ENCODE measurements at places on chromosomes 7 and 10. TPM values are rescaled to one million over a fixed set of nuclear protein-coding genes. Genes with fewer than 3 reads are reported as not detected.

The RBP3 gene
- not detected for total RNA-seq

DNA sequence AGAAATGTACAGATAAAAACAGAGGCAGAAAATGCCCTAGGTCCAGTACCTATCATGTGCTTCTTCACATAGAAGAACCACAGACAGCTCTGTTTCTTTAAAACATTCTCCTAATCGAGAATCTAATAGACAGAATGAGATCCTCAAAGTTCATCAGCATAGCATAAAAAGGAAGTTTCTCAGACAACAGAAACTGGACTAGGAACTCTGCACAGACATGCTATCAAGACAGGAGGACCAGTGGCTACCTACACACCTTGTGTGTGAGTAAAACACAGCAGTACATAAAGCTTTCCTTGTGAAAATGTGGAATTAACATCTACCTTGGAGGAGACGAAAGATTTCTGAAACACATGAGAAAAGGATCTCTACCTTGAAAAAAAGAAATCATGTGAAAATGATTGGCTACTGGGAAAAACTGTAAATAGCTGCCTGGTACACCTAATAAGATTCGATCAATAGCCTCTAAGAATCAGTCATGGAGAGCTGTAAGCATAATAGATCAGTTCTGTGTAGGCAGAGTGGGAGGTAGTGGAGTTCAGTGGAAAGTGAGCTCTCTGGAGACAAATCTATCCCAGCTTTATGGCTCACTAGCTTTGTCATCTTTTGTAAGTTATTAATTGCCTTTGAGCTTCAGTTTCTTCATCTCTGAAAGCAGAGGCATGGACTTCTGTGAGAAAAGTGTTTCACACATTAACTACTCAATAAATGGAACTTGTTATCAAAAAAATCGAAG, 26.7 kb downstream of the ELAPOR2 start:
- H3K4me3 ChIP-seq: no peak overlapping the region
- no peaks in the 10 kb centered on the region for H3K36me3 ChIP-seq
- no peak overlapping the region for H3K27ac ChIP-seq
- H3K4me1 ChIP-seq: no peaks in the 10 kb centered on the region

- H3K4me3 ChIP-seq: no peak overlapping the region
- no peaks in the 10 kb centered on the region for H3K4me1 ChIP-seq
- H3K36me3 ChIP-seq: no peaks in the 10 kb centered on the region
- H3K27me3 ChIP-seq: no peaks in the 10 kb centered on the region
- no peak for DNase-seq
Observed at GRCh38 chr10:88101666-88102065, 238.2 kb downstream of the PTEN start.

DNA sequence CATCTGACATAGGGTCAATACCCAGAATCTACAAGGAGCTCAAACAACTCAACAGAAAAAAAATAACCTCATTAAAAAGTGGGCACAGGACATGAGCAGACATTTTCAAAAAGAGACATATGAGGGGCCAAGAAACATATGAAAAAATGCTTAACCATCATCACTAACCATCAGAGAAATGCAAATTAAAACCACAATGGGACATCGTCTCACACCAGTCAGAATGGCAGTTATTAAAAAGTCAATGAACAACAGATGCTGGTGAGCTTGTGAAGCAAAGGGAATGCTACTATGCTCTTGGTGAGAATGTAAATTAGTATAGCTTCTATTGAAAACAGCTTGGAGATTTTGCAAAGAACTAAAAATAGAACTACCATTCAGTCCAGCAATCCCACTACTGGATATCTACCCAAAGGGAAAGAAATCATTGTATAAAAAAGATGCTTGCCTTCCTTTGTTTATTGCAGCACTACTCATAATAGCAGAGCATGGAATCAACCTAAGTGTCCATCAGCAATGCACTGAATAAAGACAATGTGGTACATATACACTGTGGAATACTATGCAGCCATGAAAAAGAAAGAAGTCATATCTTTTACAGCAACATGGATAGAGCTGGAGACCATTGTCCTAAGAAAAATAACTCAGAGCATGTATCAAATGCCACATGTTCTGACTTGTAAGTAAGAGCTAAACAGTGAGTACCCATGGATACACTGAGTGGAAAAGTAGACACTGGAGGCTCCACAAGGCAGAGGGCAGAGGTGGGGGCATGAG, 139.8 kb downstream of the ADARB2 start:
- no peak overlapping the region for H3K4me3 ChIP-seq
- H3K36me3 ChIP-seq: no peaks in the 10 kb centered on the region
- H3K27me3 ChIP-seq: no peaks in the 10 kb centered on the region
- no peaks in the 10 kb centered on the region for H3K4me1 ChIP-seq

All from Peyer's patch (tissue), 4 donors.